ENCODE measurements at places on chromosomes 4 and X. TPM values are rescaled to one million over a fixed set of nuclear protein-coding genes. Genes with fewer than 3 reads are reported as not detected.

Gene F11
- not detected for total RNA-seq

Gene TACR3
- total RNA-seq, result not detected

Gene MXRA5
- under 0.01 TPM for total RNA-seq

Gene GYG2
- 1.6 TPM for total RNA-seq

Gene RAB41
- not detected for total RNA-seq

Gene HSFX2
- total RNA-seq, result not detected

Data from hematopoietic multipotent progenitor cell (in vitro differentiated cells).